Endothelial cell (in vitro differentiated cells): ENCODE measurements at places on chromosomes 6 and 20.

DNA sequence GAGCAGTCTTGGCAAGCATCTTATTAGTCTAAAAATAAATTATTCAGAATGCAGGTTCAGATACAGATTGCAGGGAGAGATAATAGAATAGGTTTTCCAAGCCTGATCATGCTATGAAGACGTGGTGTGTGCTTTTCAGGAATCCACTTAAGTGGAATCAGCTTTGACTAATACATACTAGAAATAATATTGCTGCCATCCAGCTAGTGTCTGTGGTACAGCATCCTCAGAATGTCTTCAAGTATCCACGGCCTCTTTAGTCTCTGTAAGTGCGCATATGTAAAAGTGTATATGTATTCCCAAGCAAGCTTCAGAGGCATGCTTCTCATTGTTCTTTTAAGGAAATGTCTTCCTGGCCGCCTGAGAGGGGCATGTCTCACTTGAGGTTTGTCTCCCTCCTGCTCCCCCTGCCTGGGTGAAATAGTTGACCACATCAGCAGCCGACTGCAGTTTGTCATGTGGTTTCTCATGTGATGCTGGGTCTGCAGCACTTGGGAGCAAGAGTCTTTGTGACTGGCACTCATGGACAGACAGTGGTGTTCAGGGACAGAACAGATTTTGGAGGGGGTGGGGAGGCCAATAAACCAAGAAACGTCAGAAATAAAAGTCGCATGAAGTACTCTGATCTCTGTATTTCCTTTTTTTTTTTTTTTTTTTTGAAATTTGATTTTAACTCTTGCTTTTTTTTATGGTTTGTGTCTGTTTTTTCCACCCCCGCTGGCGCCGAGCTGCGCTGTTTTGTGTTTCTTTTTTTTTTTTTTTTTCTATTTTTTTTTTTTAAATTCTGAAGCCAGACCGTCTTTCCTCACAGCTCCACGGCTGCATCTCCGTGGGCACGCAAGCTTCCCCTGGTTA lies 150.8 kb downstream of the PRL start:
- DNase-seq, result peak; percentile 10

DNA sequence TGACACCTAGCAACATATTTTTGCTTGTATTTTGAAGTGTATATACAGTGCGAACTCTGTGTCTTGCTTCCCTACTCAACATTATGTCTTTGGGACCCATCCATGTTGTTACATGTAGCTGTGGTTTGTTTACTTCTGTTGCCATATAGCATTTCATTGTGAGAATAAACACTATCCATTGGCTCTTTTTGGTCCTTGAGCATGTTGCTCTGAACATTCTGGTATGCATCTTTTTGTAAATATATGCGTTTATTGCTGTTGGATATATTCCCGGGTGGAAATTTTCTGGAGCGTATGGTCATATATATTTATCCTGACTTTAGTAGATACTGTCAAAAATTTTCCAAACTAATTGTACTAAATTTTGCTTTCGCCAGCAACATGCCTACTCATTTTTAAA lies 222.5 kb upstream of the SPTLC3 start:
- DNase-seq, result no peak

GRCh38 chr6:144144996-144145395 lies 5.3 kb upstream of the STX11 start:
- no peak for DNase-seq

- DNase-seq, result no peak
Observed at GRCh38 chr6:89828988-89829471, 650 bp upstream of the CASP8AP2 start.

DNA sequence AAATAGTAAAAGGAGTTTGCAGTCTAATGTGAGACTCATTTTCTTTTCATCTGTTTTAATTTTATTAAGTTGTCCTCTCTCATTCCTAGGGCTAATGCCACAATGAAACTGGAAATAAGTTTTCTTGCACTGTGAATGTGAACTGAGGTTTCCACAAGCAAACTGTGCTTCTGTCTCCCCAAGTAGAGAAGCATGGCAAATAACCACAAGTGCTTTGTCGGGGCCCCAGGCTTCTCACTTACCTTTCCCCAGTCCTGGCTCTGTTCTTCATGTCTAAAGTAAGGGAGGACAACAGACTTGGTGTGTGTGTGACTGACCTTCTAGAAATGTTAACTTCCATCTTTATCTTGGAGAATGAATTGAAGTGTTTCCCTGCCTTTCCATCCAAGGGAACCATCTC lies 80.8 kb downstream of the CBFA2T2 start:
- no peak for DNase-seq

DNA sequence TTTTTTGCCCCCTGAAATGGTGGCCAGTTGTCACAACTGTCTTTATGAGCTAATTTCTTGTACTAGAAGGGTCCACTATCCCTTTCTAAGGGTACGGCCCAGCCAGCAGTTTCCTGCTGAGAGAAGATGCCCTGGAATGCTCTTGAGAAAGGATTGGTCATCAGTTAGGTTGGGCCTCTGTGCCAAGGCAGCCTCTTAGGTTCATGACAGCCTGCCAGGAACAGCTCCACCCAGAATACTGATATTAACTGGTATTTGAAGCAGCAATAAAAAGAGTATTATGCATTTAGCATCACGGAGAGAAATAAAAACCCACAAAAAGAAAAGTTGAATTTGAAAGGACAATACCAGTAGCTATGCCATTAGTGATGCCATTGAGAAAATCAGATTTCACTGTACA lies 9.0 kb upstream of the HINT3 start:
- DNase-seq, result no peak

DNA sequence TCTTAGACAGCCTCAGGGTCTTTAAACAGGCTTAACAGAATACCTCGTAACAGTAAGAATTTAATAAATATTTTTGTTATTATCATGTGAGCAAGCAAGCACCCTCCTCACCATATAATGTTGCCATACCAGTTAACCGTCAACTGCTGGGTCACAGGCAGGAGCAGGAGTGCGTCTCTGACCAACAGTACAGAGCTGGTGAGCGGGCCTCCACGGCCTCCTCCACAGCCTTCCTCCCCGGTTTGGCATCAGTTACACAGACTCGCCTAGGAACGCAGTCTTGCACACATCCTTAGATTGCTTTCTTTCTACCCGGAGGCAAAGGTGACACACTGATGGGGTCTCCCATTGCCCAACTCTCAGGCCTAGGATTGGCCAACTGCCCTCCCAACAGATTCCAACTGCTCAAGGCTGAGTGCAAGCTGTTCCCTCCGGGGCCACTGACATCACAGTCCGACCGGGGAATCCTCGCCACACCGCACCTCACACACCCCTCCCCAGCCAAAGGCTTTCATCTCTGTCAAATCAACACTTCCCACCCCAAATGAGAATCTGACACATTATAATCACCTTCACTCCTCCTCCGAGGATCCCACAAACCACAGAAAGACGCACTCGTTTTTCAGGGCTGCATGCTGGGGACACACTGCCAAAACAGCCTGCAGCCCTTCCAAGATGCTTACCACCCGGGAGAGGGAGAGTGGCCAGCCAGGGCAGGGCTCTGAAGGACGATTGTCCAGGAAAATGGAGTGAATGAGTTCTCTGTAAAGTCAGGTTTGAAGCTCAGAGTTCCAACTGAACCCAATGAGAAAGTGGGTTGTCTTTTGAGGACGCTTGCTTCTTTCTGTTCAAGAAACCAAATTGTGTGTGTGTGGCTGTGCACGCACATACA lies 63.2 kb downstream of the PDE10A start:
- no peak for DNase-seq

DNA sequence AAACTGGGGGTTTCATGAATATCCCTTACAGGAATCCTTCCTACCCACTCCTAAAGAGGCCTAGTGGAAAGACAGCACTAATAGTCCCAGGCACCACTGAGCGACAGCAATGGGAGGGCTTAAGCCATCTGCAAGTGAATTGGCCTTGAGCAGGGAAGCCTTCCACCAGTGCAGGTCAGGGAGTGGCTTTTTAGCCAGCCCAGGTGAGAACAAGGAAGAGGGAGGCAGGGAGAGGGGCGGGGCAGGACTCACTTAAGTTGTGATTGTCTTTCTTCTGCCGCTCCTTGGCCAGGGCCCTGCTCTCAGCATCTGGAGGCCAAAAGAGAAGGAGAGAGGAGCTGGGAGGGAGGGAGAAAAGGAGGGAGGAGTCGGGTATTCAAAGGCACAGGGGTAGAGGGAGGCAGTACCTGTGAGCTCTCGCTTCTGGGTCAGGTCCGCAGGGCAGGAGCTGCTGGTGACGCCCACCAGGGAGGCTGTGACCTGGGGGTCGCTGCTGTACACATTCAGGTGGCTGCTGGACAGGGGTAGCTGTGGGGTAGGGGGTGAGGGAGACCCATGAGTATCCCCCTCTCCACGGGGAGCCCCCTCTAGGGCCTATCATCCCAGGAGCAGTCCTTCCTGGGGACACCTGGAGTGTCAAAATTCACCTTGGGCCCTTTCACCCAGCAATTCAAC lies 47.8 kb downstream of the TFEB start:
- DNase-seq, result no peak

GRCh38 chr20:10619427-10619826 lies 54.4 kb downstream of the JAG1 start:
- no peak for DNase-seq

DNA sequence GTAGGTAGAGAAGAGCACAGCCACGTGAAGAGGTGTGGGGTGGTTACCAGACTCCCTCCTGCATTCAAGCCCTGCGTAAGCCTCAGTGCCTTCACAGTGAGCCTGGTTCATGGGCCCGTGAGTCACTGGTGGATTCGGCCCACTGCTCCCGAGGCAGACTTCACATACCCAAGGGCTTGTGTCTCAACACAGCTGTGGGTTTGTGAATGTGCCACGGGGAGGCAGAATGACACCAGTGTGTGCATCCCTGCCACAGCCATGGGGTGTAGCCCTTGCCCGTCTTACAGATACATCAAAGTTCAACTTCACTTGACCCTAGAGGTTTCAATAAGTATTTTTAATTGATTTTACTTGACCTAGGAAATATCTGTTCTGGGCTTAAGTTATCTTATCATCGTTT lies 108.5 kb downstream of the MAP3K4 start:
- no peak for DNase-seq

DNA sequence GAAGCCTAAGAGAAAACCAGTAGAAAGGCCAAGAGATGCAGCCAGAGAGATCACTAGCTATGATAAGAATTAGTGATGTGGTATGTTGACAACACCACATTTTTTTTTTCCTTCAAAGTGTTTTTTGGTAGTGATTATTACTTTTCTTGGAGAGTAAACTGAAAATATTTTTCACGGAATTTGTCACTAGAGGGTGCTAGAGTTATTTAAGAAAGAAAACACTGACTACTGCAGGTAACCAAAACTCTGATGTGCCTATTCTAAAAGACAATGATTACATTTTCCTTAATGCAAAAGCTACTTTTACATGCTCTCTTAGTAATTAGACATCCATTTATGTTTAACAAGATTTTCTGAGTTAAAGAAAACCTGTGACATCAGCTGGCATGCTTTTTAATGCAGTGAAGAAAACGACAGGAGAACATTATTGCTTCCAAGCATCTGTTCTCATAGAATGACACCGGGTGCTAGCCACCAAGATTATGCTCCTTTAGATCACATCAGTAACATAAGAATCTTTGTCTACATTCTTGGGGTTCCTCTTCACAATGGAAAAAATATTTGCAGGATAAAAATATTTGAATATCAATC lies 28.8 kb downstream of the RWDD2A start:
- no peak for DNase-seq

- DNase-seq, result no peak
Observed at GRCh38 chr6:31711233-31711632, 3.9 kb upstream of the LY6G6D start.

DNA sequence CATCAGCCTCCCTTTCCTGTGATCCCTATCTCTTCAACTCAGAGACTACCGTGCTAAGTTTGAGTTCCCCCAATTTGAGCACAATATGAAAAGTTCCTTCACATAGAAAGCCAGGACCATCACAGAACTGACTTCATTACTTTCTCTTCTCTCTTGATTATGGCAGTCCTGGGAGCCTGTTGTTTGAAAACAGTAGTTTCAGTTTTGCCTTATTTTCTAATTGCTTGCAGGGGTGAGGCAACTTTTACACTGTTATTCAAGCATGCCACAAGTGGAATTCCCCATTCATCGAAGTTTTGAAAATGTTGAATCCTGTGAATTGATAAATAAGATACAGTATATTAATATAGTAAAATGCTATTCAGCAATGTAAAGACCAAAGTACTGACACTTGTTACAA lies 569.7 kb upstream of the MARCKS start:
- DNase-seq, result no peak

DNA sequence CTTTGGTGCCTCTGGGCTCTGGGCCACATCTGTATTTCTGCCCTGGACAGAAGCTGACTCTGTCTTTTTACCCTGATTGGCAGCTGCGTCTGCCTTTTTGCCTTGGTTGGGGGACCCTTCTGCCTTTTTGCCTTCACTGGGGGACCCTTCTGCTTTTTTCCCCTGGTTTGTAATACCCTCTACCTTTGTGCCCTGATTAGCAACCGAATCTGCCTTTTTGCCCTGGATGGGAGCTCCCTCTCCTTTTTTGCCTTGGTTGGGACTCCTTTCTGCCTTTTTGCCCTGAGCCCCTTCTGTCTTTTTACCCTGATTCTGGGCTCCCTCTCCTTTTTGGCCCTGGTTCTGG lies 23.4 kb downstream of the RRBP1 start:
- DNase-seq, result no peak

GRCh38 chr6:44538131-44538806 lies 150.8 kb downstream of the CDC5L start:
- DNase-seq, result no peak

- no peak for DNase-seq
Observed at GRCh38 chr6:133833949-133834359, 55.0 kb upstream of the TCF21 start.

- peak; percentile 79 for DNase-seq
Observed at GRCh38 chr20:49534255-49534712, 33.7 kb downstream of the PTGIS start.

GRCh38 chr6:1254326-1254725 lies 57.6 kb upstream of the FOXQ1 start:
- no peak for DNase-seq

- no peak for DNase-seq
Observed at GRCh38 chr6:84605298-84605697, 159.1 kb downstream of the TBX18 start.

GRCh38 chr6:25004357-25004756 lies 68.6 kb upstream of the RIPOR2 start:
- no peak for DNase-seq

- no peak for DNase-seq
Observed at GRCh38 chr6:112021691-112022310, 32.1 kb upstream of the CCN6 start.

GRCh38 chr6:138161338-138162110 lies at the start of gene ARFGEF3:
ARFGEF3 (plus strand) TSS chr6:138161939; CDS start chr6:138162087, 148 bp downstream.
- DNase-seq, result peak; percentile 69

GRCh38 chr6:102039441-102039840 lies 645.9 kb downstream of the GRIK2 start:
- DNase-seq, result no peak

- no peak for DNase-seq
Observed at GRCh38 chr6:34096814-34097213, 49.1 kb downstream of the GRM4 start.

GRCh38 chr6:104885518-104886043 lies 25.9 kb upstream of the HACE1 start:
- no peak for DNase-seq

GRCh38 chr6:14857001-14857400 lies 388.9 kb upstream of the JARID2 start:
- DNase-seq, result no peak

- DNase-seq, result no peak
Observed at GRCh38 chr6:133424359-133424758, 183.2 kb downstream of the EYA4 start.
